Natural killer cell (primary cell): ENCODE measurements at places on chromosomes 5 and 9.

GRCh38 chr5:181173027-181173419, 25.6 kb downstream of the OR2V2 start:
- peaks cover 27% of the 10 kb centered on the region for H3K4me1 ChIP-seq
- H3K27me3 ChIP-seq, result peaks cover 31% of the 10 kb centered on the region
- H3K27ac ChIP-seq, result no peak overlapping the region
- H3K36me3 ChIP-seq, result no peaks in the 10 kb centered on the region

GRCh38 chr5:81786496-81786895, 35.6 kb upstream of the SSBP2 start:
- H3K27ac ChIP-seq, result no peak overlapping the region
- DNase-seq, result no peak
- H3K4me3 ChIP-seq, result no peak overlapping the region
- no peaks in the 10 kb centered on the region for H3K36me3 ChIP-seq

GRCh38 chr5:81755320-81755719, 4.4 kb upstream of the SSBP2 start:
- H3K27me3 ChIP-seq, result no peaks in the 10 kb centered on the region
- H3K36me3 ChIP-seq, result no peaks in the 10 kb centered on the region
- no peak overlapping the region for H3K4me3 ChIP-seq

DNA sequence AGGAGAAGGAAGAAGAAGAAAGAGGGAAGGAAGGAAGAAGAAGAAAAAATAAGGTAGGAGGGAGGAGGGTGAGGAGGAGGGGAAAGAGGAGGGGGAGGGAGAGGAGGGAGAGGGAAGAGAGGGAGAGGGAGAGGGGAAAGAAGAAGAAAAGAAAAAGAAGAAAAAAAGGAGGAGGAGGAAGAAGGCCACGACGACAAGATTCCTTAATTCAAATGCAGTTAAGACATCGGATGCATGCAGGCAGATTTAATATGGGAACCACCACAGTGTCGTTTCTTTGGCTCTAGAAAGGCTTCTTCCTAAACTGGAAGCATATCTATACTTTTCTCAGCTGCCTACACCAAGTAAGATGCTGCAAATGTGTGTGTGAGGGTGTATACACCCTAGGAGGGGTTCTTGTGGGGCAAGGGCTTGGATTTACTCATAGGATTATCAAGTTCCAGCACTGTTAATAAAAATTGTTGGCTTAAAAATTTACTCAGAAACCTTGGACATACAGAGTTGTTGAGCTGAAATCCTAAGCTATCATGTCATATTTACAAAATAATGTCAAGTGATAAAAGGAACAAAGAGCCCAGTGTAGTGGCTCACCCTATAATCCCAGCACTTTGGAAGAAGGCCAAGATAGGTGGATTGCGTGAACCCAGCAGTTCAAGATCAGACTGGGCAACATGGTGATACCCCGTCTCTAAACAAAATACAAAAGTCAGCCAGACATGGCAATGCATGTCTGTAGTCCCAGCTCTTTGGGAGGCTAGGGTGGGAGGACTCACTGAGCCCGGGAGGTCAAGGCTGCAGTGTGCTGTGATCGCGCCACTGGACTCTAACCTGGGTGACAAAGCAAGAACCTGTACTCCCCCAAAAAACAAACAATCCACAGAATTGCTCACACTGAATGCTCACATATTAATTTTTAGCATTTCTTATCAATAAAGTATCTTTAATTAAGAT, 108.5 kb downstream of the UBAP2 start:
- no peak overlapping the region for H3K4me3 ChIP-seq
- peaks cover 36% of the 10 kb centered on the region for H3K36me3 ChIP-seq
- no peaks in the 10 kb centered on the region for H3K27me3 ChIP-seq
- H3K27ac ChIP-seq, result no peak overlapping the region
